Caco-2 (cell line): ENCODE measurements at places on chromosomes 3 and 15.

- DNase-seq: no peak
Measured at GRCh38 chr3:158368271-158368670, 202.7 kb upstream of the MLF1 start.

DNA sequence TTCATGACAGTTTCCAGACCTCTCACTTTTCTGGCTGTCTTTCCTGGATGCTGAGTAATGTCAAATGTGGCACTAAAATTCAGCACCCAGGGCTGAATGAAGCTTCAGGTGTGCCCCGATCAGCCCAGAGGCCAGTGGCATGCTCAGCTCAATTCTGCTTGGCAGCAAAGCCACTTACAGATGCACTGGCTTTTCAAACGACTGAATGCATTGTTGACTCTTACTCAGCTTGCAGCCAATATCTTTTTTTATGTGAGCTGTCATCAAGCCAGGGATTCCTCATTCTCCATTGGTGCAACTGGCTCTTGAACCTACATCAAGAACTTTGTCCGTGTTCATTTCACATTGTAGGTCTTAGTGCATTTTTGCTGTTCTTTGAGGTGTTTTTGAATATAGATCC lies 60.7 kb downstream of the ZDHHC19 start:
- no peak for DNase-seq

DNA sequence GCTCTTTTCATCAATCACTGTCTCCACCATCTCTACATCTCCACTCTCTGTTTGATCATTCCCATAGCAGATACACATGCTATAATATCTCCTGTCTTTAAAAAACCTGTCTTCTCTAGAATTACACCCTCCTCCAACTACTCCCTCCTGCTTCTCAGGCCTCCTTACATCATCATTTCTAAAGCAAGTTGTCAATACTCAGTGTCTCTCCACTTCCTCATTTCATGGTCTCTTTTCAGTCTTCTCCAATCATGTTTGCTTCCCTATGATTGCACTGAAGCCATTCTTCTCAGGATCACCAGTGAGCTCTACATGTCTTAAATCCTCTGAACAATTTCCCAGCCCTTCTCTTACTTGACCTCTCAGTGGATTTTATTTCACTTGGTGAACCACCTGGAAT lies 87.0 kb upstream of the ZNF280D start:
- no peak for DNase-seq

GRCh38 chr15:56736308-56736707 lies 3.0 kb upstream of the ZNF280D start:
- no peak for DNase-seq

DNA sequence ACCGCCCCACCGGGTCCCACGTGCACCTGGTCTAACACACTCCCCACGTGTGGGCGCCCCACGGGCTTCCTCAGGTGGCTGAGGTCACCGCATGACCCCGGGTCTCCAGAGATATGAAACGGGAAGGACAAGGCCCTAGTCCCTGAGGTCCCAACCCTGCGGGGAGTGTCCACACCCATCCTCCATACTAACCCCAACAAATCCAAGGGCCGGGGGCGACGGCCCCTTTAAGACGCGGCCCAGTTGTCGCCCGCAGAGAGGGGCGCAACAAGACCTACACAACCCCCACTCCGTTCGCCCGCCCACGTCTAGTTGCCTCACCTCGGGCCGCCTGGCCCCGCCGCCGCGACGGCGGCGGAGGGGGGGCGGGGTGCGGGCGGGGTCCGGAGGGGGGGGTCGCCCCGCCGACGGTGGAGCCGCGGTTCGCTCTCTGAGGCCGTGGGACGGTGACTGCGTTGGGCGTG lies 396 bp downstream of the INO80 start:
- DNase-seq: peak; percentile 72

DNA sequence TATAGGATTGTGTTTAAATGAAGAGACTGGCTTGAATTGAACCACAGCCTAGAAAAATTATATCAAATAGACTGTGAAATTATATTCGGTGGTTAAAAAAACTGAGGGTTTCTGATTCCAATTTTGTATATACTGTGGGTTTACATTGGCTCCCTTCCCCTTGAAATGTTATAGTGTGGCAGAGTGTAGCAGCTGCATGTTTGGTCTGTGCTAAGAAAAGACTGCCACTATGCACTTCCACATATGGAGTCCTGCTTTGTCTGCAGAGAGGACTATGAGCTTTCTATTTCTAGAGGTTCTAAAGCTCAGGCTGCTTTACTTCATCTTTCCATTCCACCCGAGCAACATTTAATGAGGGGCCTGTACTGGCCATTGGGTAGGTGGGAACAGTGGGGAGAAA lies 112.3 kb downstream of the P3H2 start:
- DNase-seq: no peak

- DNase-seq: no peak
Measured at GRCh38 chr15:92970656-92971055, 70.5 kb downstream of the CHD2 start.

DNA sequence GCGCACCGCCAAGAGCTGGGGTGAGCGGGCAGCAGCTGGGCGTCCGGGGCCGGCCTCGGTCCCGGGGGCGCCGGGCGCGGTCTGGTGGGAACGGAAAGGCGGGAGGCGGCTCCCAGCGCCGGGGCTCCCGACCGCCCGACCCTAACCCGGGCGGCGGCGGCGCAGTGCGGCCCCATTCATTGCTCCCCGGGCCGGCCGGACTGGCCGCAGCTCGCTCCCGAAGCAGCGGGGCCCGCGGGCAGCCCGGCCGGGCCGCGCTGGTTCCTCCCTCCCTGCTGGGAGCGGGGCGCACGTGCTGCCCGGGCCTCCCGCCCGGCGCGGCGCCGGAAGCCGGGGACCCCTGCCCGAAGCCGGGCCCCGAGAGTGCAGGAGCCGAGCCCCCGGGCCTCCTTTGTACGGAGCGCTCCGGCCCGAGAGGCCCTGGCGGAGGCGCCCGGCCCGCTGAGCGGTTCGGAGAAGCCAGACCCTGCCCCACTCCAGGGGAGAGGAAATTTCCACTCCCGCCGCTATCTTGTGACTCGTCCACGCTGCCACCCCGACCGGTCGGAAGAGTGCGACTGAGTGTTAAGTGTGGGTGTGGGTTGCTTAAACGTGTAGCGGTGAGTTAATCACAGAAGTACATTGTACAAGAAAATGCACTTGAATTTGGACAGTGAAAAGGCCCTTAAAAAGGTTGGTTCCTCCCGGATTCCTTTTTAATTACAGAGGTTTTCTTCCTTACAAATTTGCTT lies 613 bp downstream of the ATP1B3 start:
- peak; percentile 53 for DNase-seq

DNA sequence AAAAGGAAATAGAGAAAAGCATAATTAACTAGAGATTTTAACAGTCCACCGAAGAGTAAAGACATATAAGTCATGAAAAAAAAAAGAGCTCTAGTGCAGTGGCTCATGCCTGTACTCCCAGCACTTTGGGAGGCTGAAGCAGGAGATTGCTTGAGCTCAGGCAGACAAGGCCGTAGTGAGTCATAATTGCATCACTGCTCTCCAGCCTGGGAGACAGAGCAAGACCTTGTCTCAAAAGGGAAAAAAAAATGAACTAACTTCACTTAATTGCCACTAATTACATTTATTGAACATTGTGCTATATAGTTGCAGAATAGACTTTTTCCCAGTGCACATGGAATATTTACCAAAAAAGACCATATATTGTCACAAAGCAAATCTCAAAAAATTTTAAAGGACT lies 221.8 kb downstream of the CBLB start:
- peak; percentile 34 for DNase-seq

DNA sequence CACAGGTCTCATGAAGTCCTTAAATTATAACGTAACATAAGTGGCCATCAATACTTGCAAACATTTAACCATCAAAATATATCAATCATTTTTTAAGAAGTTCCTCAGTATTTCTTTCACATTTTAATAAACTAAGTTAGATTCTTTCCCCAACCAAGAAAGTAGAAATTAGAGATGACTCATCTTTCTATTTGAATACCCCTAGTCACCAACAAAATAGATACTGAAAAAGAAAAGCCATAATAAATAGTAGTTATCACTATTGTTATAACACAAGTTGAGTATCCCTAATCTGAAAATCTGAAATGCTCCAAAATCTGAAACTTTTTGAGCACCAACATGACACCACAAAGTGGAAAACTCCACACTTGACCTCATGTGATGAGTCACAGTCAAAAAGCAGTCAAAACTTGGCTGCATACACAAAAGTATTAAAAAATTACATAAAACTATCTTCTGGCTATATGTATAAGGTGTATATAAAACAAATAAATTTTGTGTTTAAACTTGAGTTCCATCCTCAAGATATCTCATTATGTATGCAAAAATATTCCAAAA lies 3.7 kb downstream of the SHQ1 start:
- no peak for DNase-seq

- no peak for DNase-seq
Measured at GRCh38 chr15:52362497-52362896, 66.9 kb upstream of the MYO5C start.

- DNase-seq: no peak
Measured at GRCh38 chr15:41877631-41878354, 16.1 kb downstream of the SPTBN5 start.

DNA sequence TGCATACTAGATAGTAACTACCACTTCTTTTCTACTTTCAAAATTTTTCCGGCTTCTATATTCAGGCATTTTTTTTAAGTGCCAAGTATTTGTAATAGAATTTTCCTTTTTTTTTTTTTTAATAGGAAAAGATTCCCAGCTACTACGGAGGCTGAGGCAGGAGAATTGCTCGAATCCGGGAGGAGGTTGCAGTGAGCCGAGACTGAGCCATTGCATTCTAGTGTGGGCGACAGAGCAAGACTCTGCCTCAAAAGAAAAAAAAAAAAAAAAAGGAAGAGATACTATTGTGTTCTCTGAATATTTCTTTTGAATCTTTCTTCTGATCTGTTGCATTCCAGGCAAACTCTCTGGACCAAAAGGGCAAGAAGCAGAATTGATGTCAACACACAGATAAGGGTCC lies 557.3 kb downstream of the FGF12 start:
- no peak for DNase-seq

- DNase-seq: no peak
Measured at GRCh38 chr15:80404057-80404760, at the start of gene ARNT2. TSS of gene ARNT2 (plus strand) at chr15:80404382. CDS start at chr15:80404516, 134 bp downstream.

DNA sequence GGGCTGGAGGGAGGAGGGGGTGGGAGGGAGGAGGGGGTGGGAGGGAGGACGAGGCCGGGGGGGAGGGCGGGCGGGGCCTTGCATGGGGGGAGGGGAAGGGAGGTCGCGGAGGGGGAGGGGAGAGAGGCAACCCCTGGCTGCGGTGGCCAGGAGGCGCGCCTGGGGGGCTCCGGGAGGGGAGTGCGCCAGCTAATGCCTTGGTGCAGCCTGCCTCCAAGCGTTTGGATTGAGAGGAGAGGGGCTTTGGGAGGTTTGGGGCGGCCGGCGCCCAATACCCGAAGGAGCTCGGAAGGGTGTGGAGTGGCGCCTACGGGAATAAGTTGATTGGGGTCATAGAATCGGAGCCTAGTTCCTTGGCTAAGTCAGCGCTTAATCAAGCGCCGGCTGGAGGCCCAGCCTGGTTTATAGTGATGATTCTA lies 557 bp downstream of the TFG start:
- peak; percentile 59 for DNase-seq

- DNase-seq: no peak
Measured at GRCh38 chr15:85415783-85416182, 35.4 kb downstream of the AKAP13 start.

- no peak for DNase-seq
Measured at GRCh38 chr3:107633327-107634098, 110.8 kb downstream of the BBX start.

DNA sequence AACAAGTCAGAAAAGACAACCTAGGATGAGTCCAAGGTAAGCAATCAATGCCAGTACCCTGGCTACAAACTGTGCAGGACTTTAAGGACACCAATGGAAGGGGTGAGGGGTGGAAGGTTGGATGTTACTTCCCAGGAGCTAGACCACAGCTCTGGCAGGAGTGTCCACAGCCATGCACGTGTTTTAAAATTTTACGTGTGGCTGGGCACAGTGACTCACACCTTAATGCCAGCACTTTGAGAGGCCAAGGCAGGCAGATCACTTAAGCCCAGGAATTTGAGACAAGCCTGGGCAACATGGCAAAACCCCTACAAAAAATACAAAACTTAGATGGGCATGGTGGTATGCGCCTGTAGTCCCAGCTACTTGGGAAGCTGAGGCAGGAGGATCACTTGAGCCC lies 14.7 kb upstream of the HDC start:
- DNase-seq: no peak

- DNase-seq: no peak
Measured at GRCh38 chr3:149251186-149251585, 29.6 kb upstream of the CP start.

DNA sequence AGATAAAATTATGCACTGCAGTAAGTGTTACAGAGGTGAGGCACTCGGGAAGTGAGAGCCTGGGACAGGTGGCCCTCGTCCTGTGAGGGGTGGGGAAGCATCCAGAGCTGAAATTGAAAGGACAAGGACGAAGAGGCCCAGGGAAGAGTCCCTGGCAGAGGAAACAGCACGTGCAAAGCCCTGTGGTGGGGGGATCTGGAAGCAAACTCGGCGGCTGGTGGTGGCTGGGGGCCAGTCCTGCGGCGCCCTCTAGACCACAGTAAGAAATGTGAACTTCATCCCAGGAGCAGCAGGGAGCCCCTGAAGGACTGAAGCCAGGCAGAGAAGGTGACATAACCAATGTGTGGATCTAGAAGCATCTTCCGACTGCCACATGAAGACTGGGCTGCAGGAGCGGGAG lies 42.8 kb downstream of the GRIP2 start:
- no peak for DNase-seq

- DNase-seq: no peak
Measured at GRCh38 chr3:5036858-5037257, 57.6 kb downstream of the BHLHE40 start.

- DNase-seq: no peak
Measured at GRCh38 chr3:24315356-24315755, 179.3 kb downstream of the THRB start.

- DNase-seq: no peak
Measured at GRCh38 chr3:47444103-47444502, 31.6 kb downstream of the SCAP start.

- DNase-seq: no peak
Measured at GRCh38 chr3:104291437-104291851, 1075.3 kb upstream of the ALCAM start.

GRCh38 chr3:47024932-47025331 lies 45.5 kb downstream of the NBEAL2 start:
- no peak for DNase-seq

GRCh38 chr15:51379390-51379789 lies 37.9 kb downstream of the GLDN start:
- no peak for DNase-seq

GRCh38 chr3:52174896-52175295 lies 20.7 kb upstream of the POC1A start:
- DNase-seq: no peak

DNA sequence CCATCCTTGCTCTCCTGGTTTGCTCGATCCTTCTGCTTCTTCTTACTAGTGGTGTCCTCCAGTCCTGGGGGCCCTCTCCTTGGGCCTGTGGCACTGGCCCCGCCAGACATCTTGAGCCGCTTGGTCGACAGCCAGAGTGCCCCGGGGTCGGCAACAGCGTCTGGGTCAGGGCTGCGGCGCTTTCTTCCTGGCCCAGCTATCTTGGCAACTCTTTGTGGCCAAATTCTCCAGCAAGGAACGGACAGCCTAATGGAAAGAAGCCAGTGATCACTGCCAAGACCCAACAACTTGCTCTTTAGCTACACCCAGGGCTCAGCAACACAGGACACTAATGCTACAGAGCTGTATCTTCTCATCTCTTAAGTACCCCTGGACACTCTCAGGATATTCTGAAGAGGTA lies 1.6 kb downstream of the USP19 start:
- DNase-seq: no peak

GRCh38 chr3:56610669-56611335 lies 53.8 kb downstream of the CCDC66 start:
- no peak for DNase-seq

GRCh38 chr3:158109804-158110657 lies at the start of gene RSRC1:
TSS of gene RSRC1 (plus strand) at chr3:158110089. CDS start at chr3:158122105, 12,016 bp downstream.
- peak; percentile 88 for DNase-seq
